ENCODE measurements at places on chromosomes 12 and 14. TPM values are rescaled to one million over a fixed set of nuclear protein-coding genes. Genes with fewer than 3 reads are reported as not detected.

- no peak for DNase-seq
Measured at GRCh38 chr12:80684077-80684495, 23.3 kb upstream of the MYF6 start.

The FGF6 gene
- not detected for total RNA-seq

- no peak for DNase-seq
Measured at GRCh38 chr12:120388691-120389481, 19.9 kb upstream of the MSI1 start.

GRCh38 chr12:2297658-2298057 is 244.9 kb downstream of the CACNA1C start:
- DNase-seq, result no peak

DNA sequence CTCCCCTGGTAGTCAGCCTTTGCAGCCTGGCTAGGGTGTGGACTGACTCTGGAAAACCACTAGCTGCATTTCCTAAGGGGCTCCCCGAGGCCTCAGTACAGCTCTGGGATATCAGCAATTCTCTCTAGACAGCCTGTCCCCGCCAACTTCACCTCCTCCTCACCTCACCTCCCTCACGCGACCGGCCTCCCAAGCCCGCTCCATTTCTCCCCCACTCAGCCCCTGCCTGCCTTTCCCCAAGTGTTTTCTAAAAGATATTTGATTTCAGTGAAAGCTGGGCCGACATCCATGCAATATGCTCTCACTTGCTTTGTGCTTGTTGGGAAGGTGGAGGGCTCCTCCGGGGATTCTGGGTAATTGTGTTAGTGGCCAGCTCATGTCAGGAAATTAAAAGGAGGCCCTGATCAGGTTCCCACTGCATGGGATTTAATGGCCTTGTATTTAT is 91.8 kb downstream of the ESRRB start:
- DNase-seq, result no peak

- no peak for DNase-seq
Measured at GRCh38 chr12:91690531-91690930, 455.1 kb downstream of the BTG1 start.

The E2F7 gene
- total RNA-seq, result 0.34 TPM

GRCh38 chr12:6829536-6830220 is 1.5 kb downstream of the P3H3 start:
- no peak for DNase-seq

GRCh38 chr14:51147183-51147582 is 52.3 kb upstream of the TRIM9 start:
- no peak for DNase-seq

GRCh38 chr12:65139389-65139788 is 18.3 kb upstream of the WIF1 start:
- no peak for DNase-seq

- no peak for DNase-seq
Measured at GRCh38 chr12:31205054-31205453, 120.9 kb downstream of the SINHCAF start.

The FRS2 gene
- total RNA-seq, result 59.7 TPM

DNA sequence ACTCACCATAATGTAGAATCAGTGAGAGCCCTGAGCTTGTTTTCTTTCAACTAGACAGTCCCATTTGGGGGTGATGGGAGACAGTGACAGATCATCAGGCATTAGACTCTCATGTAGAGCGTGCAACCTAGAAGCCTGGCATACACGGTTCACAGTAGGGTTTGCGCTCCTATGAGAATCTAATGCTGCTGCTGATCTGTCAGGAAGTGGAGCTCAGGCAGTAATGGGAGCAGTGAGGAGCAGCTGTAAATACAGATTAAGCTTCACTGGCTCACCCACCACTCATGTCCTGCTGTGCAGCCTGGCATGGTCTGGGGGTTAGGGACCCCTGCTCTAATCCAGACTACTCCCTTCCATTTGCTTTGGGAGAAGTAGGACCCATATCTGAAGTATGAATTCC is 55.6 kb downstream of the FNTB start:
- no peak for DNase-seq

- no peak for DNase-seq
Measured at GRCh38 chr14:104179564-104180129, 41.3 kb downstream of the KIF26A start.

The GCH1 gene
- 5.7 TPM for total RNA-seq

- no peak for DNase-seq
Measured at GRCh38 chr12:125089083-125089482, 23.8 kb downstream of the AACS start.

The NFATC4 gene
- 17.0 TPM for total RNA-seq

- no peak for DNase-seq
Measured at GRCh38 chr12:78164154-78164553, 333.5 kb downstream of the NAV3 start.

- DNase-seq, result no peak
Measured at GRCh38 chr14:24172261-24172860, 481 bp downstream of the REC8 start.

DNA sequence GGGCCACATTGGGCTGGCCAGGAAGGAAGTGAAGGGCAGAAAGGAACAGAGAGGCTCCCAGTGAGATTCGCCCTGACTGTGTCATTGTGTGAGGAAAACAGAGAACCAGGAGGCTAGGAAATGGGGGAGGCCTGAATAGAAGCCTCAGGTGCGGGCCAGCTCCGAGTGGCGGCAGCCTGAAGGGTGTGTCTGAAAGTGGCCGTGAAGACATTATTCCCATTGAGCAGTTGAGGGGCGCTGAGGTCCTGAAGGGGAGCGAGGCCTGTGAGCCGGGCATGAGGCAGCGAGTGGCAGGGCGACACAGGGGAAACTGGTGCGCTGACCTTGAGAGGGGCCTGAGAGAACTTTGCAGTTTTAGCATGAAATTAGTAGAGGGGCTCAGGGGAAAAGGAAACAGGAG is 6.9 kb downstream of the CLBA1 start:
- no peak for DNase-seq

- DNase-seq, result no peak
Measured at GRCh38 chr14:70098250-70098809, 90.4 kb downstream of the SLC8A3 start.

DNA sequence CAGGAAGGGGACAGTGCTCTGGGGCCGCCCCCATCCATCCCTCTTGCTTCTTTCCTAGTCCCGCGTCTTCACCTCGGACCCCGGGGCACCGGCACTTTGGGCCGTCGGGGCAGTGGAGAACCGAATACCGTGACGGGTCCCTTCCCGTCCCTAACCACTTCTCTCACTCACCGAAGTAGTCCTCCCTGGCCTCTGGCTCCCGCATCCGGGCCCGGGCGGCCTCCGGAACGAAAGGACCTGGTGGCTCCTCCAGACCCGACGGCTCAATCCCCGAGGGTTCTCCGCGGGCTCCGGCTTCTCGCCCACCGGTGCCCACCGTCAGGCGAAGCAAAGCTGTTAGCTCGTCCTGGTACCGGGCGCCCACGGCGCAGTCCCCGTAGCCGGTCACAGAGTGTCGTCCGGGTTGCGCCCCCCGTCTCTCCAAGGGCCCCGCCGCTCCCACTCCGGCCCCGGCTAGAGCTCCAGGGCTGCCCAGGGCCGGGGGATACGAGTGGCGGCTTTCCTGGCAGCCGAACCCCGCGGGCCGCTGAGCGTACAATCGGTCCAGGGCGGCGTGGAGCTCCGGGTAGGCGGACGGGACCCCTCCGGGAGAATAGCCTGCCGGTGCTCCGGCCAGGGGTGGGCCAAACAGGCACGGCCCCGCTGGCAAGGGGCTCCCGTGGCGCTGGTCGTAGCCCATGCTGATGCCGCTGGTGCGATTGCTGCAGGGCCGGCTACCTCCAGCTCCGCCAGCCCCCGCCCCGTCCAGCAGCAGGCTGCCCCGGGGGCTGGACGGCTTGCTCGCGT is 1.1 kb downstream of the AJUBA start:
- no peak for DNase-seq

- DNase-seq, result no peak
Measured at GRCh38 chr14:64147126-64147790, 146.9 kb downstream of the ESR2 start.

DNA sequence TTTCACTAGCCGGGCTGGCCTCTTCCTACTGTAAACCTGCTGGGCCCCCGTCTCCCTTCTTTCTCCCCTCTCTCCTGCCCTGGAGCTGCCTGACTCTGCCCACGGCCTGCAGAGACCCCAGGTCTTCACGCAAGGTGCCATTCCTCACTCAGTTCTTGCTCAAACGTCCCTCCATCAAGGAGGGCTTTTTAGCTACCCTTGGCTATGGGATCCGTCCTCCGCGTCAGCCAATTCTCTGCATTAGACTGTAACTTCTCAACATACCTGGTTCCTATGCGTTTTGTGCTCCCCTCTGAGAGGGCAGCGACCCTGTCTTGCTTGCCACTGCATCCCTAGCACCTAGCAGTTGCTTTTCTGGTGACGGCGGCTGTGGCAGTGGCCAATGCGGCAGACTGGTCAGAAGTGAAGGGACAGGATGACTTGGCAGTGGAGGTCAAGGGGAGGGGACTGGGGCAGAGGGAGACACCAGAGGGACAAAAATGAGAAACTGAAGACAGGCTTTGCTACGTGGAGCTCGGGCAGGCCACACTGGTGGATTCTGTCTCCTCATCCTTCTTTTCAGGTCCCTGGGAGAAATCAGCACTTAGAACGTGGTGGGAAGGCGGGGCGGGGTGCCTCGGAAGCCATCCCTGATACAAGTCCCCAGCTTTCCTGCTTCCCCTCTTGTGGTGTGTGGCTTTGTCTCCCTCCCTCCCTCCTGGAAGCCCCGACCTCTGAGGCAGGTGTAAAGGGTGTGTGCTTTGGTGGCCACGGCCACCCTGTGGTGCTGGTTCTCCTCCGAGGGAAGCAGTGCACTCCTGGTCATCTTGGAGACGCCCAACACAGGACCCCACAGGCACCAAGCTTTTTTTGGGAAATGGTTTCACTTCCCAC is 1.8 kb downstream of the B3GNT4 start:
- no peak for DNase-seq

DNA sequence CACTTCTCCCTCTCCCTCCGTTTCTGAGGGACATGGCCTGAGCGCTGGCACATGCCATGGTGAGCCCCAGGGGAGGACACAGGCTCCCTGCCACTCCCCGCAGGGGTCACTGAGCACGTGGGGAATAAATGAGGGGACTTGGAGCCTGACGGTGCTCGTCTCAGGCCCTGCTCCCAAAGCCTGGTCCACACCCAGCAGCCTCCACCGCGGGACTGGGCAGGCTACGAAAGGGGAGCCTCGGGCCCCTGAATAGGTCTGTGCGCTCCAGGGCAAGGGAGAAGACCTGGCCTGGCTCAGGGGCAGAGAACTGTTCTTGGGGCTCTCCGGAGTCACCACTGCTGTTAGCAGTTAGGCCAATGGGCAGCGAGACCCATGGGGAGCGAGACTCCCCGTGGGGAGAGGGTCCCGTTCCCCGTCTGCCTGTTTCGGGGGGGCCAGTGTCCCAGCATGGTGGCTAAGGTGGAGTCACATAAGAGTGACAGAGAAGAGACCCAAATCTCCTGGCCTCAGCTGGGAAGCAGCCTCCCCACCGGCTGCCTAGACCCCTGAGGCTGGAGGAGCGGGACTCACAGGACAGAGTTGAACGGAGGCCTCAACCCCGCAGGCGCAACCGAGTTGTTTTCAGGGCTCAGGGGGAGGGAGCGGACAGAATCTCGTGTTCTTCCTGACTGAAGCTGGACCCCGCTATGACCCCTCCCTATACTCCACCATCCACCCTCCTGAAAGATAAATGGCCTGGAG is 329.8 kb upstream of the SFSWAP start:
- DNase-seq, result no peak
